Activated CD4-positive, alpha-beta T cell treated with anti-CD3 and anti-CD28 coated beads, Interleukin-2, Interleukin-6, amounts not matched to agents 100 ng/mL and 50 ng/mL, durations not matched to agents 16 hours and 8 hours (primary cell): ENCODE measurements at places on chromosomes 3 and 15.

GRCh38 chr3:60431599-60431958, 819.7 kb downstream of the FHIT start:
- DNase-seq: no peak

- no peak for DNase-seq
Observed at GRCh38 chr15:33894193-33894592, 74.1 kb upstream of the CHRM5 start.

DNA sequence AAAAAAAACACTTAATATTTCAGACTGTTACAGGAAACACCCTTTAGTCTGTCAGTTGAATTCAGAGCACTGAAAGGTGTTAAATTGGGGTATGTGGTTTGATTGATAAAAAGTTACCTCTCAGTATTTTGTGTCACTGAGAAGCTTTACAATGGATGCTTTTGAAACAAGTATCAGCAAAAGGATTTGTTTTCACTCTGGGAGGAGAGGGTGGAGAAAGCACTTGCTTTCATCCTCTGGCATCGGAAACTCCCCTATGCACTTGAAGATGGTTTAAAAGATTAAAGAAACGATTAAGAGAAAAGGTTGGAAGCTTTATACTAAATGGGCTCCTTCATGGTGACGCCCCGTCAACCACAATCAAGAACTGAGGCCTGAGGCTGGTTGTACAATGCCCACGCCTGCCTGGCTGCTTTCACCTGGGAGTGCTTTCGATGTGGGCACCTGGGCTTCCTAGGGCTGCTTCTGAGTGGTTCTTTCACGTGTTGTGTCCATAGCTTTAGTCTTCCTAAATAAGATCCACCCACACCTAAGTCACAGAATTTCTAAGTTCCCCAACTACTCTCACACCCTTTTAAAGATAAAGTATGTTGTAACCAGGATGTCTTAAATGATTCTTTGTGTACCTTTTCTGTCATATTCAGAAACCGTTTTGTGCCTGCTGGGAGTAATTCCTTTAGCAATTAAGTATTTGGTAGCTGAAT, 17.9 kb downstream of the TMEM43 start:
- DNase-seq: peak; percentile 29

DNA sequence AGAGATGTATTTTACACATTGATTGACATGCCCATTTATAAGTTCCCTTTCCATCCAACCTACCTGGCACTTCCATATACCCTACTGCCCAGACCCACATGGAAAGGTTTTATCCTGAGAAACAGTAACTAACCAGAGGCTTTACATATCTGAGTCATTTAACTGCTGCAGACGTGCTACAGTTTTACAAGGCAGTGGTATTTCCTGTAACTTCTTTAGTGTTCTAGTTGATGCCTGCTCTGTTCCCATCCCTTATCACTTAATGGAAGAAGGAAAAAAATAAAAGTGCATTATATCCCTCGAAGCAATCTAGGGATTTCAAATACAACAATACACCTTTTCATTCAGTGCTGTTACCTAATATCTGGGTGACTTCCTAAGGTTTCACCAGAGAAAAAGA, 107.1 kb downstream of the TMCO5A start:
- DNase-seq: no peak

- DNase-seq: peak; percentile 34
Observed at GRCh38 chr3:52742418-52743041, 28.2 kb downstream of the NEK4 start.

- DNase-seq: no peak
Observed at GRCh38 chr3:191356631-191357439, 26.5 kb upstream of the UTS2B start.

- no peak for DNase-seq
Observed at GRCh38 chr3:11214451-11214978, 57.7 kb upstream of the ATG7 start.

DNA sequence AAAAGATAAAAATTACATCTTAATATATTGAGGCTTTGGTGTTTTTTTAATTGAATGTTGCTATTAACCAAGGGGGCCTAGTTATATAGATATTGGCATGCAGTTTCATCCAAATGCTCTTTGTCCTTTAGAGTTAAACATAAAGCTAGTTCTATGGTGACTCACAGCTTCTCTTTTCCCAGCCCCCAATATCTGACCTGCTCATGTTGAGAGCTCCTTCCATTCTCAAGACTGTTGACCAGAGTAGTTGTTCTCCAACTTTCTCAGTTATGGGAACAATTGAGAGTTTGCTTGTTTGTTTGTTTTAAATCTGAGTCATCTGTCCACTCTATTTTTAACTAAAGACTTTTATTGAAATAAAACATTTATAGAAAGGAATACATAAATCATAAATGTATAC, 15.8 kb upstream of the RARB start:
- no peak for DNase-seq

DNA sequence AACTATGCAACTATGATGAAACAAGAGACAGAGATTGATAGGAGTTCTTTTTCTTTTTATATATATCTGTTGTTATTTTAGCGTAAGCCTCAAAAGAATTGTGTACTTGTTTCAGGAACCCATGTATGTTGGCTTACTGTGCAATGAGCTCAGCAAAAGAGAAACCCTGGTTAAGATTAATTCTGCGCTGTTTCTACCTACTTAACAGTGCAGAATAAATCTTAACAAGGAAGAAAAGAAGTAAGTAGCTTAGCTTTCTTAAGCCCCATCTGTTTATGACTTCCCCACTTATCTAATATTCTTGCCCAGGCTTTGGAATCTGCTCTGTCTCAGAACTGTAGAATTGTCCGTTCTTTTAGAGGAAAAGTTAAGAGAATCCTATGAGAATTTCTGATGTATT, 27.4 kb downstream of the ECT2 start:
- DNase-seq: no peak

GRCh38 chr3:21484828-21485144, 266.2 kb downstream of the ZNF385D start:
- DNase-seq: no peak

DNA sequence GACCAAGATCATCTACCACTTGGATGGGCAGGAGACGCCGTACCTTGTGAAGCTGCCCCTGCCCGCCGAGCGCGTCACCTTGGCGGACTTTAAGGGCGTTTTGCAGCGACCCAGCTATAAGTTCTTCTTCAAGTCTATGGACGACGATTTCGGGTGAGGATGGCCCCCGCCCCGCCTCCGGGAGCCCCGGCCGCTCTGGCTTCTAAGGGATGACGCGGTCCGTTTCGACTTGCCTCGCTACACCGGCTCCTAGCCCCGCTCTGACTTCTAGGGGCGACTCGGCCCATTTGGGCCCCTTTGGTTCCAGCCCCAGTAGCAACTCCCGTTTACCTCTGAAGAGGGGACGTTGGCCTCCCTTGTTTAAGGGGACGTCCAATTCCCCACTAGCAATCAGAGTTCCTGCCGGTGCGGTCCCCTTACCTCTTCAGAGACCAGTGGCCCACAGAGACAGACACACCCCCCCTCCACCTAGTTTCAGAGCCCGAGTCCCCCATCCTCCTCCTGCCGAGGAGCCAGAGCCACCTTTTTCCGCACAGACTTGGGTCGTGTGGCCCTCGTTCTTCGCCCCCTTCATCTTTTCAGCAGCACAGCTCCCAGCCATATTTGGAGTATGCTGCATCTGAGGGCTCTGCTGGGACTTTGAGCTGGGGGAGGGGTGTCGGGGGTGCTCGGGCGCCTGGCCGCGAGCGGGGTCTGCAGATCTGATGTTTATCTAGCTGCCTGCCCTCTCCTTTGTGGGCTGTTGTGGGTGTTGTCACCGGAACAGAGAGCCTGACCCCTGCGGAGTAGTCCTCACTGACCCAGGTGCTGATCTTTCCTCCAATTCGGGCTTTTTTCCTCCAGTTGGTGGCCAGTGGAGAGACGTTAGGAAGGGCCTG, 706 bp downstream of the DVL3 start:
- peak; percentile 46 for DNase-seq

GRCh38 chr3:111339017-111339416, 203.0 kb upstream of the CD96 start:
- DNase-seq: no peak

DNA sequence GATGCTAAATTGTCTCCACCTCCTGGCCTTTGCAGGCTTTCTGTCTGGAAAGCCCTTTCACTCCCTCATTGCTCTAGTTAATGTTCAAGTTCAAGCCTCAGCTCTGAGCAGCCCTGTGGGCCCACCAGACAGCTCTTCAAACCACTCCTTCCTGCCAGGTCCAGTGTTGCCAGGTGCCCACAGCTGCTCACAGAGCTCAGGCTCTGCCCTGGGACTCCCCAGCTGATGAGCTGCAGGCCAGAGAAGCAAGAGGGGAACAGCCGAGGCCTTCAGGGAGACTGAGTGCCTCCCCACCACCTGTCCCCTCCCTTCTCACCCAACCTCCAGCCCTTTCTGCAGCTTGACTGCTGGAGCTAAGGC, 1.3 kb upstream of the ZBTB47 start:
- no peak for DNase-seq

DNA sequence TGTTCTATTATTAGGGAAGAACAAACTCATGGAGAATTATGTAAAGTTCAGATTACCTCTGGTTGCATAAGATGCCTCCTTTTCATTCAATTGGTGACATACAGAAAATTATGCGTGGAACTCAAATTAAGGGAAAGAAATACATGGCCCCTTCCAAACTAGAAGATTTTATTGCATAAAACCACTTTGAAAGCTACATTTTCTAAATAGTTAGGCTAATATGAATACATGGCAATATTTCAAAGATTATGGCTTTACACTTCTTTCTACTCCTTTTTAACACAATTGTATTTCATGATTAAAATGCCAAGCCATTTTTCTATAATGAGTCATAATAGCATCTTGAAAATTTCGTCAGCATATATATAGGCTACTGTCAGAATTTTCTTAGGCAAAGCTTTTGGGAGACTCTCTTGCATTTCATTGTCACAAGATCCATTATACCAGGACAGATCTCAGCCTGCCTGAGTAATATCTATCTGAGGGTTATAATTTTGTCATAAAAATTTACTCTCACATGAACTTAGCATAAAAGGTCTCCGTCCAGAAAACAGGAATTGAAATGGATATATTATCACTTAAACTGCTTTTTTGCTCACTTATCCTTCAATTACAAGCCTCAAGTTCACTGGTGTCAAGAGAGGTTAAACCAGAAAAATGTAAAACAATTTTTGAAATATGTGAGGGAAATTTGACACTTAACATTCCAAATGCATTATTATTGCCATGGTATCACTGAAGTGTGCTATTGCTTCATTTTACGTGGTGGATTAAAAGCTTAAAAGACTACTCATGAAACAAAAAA, 37.1 kb downstream of the CPA3 start:
- DNase-seq: no peak

DNA sequence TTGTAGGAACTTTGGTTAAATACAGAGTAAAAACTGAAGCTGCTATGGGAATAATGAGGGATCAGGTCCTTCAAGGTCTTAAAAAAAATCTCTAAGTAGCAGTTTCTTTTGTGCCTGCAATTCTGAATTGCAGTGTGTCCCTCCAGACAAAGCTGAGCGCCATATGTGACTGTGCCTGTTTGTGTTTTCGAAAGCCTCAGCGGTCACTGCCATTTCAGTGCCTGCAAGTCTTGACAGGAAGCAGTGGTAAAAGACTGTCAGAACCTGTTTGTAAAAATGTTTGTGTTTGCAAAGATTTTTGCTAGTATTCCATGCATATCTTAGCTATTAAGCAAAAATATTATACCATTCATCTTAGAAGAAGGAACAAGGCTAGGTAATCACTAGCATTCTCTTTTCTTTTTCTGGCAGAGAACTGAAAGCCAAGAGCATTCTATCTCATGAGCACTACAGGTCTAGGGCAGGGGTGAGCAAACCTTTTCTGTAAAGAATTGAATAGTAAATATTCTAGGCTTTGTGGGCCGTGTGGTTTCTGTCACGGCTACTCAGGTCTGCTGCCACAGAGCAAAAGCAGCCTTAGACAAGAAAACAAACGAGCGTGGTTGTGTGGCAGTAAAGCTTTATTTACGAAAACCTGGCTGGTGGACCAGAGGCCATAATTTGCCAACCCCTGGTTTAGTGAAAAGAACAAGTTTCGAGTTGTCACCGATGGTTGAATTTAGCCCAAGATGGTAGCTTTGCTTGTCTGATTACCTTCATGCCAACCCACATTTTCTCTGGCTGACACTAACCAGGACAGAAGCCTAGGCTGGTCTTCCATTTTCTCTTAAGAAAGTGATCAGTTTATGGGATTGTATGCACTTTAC, 134.4 kb downstream of the CACNA1D start:
- no peak for DNase-seq

DNA sequence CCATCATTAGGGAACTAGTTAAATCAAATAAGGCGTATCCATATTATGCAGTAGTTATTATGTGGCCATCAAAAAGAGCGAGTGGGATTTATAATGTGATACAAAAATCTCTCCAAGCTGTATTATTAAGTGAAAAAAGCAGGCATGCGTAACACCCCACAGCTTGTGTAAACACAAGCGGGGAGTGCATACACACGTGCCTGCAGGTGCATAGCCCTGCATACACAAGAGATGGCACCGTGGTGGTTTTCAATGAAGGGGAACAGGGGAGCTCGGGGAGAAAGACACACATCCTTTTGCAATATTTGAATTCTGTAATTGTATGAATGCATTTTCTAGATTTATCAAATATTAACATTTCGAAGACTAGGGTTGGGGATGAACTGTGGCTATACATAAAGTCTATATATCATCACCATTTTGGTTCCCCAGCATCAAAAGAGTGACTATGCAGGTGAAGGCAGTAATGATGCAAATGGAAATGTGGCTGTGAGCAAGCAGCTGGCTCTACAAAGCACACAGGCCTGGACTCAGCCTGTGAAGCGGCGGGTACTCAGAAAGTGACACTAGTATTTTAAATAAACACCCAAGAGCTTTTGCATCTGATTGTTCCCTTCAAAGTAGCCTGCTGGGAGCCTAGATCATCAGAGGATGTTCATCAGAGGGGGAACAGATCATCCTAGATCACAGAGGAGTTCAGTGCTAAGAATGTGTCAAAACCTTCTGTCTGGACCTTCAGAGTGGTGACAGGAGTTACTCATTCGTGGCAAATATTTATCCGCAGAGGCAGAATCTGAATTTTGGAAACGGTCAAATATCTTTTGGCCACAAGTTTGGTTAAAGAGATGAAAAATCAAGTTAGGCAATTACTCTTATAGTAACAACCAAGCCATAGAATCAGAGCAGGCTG, 9.4 kb upstream of the KIF7 start:
- DNase-seq: no peak

DNA sequence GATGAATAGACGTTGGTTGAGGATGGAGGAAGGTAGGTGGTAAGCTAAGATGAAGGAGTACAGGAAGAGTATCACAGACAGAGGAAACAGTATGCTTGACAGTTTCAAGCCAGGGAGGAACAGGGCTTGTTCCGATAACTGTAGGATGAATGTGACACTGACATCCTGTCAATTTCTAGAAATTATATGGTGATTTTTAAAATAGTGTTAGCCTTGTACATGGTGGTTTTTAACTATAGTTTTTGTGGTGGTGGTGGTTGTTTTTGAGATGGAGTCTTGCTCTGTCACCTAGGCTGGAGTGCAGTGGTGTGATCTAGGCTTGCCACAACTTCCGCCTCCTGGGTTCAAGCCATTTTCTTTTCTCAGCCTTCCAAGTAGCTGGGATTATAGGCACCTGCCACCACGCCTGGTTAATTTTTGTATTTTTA, 92.8 kb downstream of the FNDC3B start:
- peak; percentile 59 for DNase-seq

- no peak for DNase-seq
Observed at GRCh38 chr15:40958723-40959122, 5.5 kb downstream of the CHAC1 start.
